ENCODE measurements at places on chromosomes 16 and 17.
A peak's percentile ranks its signal among the peaks of the same experiment; 100 is the strongest.

GRCh38 chr17:51263006-51263405 lies 2.7 kb downstream of the UTP18 start:
- no peak for DNase-seq

GRCh38 chr17:33550261-33550660 lies 257.2 kb upstream of the ASIC2 start:
- DNase-seq, result no peak

DNA sequence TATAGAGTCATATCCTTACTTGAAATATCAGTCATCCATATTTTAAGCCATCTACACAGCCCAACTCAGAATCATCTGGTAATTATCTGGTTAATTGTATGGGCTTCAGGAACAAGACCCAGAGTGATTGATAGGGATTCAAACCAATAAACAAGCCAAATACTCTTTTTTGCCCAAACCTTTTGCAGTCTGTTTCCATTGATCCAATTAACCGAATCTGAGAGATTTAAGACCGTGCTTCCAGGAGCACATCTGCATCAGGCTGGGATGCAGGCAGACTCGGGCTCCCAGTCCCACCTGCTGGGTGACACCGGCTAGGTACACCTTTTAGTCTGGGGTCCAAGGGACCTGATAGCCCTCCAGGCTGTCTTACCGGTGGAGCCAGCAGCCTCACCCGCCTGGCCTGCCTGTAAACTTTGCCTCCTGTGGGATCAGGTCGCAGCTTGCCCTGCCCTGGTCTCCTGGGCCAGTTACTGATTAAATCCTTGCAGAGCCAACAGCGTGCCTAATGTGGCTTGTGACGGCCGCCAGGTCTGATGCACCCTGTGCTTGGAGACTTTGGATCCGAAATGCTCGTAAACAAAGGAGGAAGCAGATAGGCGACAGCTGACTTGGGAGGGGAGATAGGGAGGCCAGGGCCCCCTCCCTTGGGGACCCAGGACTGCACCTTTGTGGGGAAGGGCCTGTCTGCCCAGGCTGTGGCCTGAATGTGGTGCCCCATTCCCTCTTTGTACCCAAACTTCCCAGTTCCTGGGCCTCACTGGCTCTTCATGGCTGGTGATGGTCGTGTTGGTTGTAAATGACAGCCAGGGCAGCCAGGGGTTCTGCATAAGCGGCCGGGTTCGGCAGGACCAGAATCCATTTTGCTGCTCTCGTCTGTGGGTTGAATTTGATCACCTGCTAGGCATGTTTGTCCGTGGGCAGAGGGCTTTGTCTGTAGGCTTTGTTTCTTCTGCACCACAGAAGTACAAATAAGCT lies 3.8 kb downstream of the CMIP start:
- no peak for DNase-seq

GRCh38 chr16:87626905-87627304 lies 24.6 kb downstream of the JPH3 start:
- no peak for DNase-seq

GRCh38 chr16:19857593-19858339 lies 26.9 kb downstream of the GPRC5B start:
- no peak for DNase-seq

DNA sequence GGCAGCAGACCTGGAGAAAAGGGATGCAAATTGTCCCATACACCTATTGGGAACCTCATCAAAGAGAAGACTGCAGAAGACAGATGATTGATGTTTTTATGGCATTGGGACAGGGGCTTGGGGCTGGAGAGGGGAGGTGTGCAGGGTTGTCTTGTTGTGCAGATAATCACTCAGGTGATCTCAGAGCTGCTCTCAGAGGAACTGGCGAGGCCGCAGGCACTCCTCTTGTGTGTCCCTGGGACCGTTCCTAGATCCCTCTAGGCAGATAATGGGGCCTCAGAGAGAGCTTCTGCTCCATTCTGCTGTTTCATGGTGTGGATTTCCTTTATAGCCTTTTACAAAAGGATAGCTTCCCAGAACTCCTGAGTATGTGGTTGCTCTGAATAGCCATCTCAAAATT lies 1.6 kb downstream of the RNF213 start:
- no peak for DNase-seq

GRCh38 chr16:84378567-84378966 lies 10.2 kb downstream of the ATP2C2 start:
- no peak for DNase-seq

DNA sequence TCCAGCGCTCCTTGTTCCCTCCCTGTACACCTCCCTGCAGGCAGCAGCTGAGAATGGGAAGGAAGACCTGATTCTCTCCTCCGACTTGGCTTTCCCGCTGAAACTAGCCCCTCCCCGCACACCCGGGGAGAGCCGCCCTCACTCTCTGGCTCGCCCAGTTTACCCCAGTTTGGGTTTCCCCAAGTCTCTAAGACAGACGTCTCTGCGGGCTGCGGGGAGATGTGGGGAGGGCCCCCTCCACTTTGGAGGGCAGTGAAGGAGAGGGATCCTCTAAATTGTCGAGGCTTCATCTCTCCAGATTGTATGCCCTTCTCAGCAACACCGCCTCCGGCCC lies 797 bp downstream of the GRB7 start:
- DNase-seq, result no peak

DNA sequence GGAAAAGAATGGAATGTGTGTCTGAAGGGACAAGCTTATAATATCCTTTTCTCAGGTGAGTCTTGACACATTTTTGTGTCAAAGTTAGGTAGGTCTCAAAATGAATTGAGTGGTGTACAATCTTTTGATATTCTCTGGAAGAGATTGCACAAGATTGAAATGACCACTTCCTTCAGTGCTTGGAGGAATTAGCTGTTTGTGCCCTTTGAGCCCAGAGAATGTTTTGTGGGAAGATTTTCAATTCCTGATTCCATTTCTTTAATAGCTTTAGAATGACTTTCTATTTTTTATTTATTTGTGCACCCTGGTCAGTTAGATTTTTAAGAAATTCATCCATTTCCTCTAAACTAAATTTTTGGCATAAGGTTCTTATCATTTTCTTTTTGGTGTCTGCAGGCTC lies 1.6 kb upstream of the CCL13 start:
- no peak for DNase-seq

DNA sequence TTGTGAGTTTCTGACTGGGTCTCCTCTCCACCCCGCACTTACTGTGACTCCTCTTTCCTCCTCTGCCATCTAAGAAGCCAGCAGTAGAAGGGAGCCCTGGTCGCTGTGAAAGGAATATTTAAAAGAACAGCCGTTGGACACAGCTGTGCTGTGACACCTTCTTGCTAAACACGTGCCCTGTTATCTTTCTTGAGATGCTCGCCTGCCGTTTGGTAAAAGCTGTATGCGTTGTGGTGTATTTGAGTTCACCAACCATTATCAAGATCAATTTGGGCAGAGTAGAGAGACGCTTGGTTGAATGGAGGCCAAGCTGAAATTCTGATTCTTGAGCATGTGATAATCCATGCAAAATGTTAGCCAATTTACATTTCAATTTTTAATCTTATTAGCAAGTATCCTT lies 3.8 kb downstream of the GID4 start:
- no peak for DNase-seq

DNA sequence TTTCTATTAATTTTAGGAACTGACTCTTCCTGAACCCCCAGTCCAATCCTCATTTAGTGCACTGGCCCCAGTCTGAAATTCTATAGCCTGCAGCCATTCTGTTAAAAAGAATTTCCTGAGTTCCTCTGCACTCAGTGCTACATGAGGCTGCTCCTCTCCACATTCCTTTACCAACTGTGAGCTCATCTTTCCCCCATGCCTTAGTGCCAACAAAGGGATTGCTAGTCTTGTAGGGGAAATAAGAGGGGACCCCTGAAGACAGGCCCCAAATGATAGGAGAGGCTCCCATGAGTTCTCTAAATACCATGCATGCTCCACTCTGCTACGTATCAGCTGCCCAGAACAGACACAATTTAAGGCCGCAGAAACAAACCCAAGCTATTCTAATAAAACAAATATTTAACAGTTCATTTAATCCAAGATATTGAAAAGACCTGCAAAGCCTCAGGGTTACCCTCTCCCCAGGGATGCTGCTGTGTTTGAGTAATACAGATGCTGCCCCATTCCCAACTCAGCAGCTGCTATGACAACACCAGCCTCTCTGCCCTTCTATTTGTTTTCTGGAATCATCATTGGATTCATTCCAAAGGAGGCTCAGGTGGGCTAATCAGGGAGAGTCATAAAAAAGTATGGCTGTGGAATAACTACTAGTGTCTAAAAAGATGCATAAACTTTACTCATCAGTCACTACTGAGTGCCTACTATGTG lies 228.5 kb downstream of the TOX3 start:
- DNase-seq, result no peak

DNA sequence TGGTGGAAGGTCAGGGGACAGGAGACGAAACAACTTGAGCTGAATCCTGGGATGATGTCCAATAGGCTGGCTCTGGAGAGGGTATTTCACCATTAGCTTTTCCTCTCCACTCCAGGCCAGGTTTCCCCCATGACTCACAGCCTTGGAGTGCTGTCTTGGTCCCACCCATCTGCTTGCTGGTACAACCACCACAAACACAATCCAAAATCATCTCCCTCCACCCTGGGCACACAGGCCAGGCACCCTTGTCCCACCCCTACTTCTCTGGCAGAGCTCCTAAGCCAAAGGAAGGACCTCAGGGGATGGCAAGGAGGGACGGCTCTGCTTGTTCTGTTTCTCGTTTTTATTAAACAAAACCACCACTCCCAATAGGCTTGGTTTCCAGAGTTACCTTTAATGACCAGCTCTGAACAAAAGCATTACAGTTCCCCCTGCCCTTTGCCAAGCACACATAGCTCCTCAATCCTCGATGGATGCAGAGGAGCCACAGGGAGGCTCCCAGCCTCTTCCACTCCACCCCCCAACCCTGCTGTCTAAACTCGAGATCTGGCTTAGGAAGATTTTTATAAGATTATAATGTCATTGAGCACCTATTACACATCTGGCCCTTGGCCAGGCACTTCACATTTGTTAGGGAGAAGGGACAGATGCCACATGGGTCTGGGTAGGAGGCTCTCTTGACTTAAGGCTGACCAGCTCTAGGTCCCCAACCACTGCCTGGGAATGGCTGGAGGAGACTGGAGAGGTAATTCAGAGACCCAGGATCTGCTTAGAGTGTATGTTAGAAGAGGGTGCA lies 13.3 kb downstream of the CAVIN1 start:
- no peak for DNase-seq

GRCh38 chr16:12170103-12171040 lies 193.8 kb downstream of the SNX29 start:
- no peak for DNase-seq

DNA sequence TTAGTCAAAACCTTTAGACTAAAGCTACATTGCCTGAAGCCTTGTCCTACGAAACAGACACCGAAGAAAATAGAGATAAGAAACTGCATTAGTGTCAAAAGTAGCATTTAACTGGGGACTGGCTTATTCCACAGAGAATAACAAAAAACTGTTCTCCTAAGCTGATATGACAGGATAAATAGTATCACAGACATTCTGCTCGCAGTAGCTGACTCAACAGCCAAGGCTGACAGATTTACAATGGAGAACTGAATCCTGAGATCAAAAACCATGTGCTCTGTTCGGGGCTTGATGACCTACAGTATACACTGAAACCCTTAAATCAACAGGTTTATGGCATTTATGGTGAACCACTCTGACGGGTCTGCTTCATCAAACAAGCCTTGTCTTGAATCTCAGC lies 25.5 kb downstream of the ADAMTS18 start:
- no peak for DNase-seq

DNA sequence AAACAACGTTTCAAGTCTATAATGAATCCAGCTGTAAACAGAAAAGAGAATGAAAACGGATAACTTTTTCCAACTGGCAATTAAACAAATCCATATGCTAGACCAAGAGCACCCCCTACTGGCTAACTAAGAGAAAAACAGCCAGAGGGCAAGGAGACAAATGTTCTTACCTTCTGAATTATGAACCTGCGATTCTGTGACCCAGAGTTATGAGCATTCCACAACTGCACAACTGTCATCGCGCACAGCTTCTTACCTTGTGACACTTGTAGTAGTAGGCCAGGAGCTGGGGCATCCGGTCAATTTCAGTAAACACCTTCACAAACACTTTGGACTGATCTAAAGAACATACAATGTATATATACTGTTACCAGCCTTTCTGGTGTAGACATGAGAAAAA lies 18.6 kb downstream of the COG7 start:
- peak; percentile 62 for DNase-seq

- no peak for DNase-seq
Measured at GRCh38 chr17:35046245-35046644, 17.3 kb downstream of the RFFL start.

GRCh38 chr17:29587591-29587990 lies 1.9 kb downstream of the GIT1 start:
- DNase-seq, result no peak

DNA sequence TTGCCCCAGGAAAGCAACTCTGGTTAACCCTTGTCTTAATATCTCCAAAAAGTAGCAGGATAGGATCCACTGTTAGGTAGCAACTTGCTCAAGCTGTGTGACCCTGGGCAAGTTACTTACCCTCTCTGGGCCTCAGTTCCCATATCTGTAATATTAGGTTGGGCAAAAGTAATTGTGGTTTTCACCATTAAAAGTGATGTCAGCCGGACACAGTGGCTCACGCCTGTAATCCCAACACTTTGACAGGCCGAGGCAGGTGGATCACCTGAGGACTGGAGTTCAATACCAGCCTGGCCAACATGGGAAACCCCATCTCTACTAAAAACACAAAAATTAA lies 179.3 kb downstream of the FOXL1 start:
- no peak for DNase-seq

DNA sequence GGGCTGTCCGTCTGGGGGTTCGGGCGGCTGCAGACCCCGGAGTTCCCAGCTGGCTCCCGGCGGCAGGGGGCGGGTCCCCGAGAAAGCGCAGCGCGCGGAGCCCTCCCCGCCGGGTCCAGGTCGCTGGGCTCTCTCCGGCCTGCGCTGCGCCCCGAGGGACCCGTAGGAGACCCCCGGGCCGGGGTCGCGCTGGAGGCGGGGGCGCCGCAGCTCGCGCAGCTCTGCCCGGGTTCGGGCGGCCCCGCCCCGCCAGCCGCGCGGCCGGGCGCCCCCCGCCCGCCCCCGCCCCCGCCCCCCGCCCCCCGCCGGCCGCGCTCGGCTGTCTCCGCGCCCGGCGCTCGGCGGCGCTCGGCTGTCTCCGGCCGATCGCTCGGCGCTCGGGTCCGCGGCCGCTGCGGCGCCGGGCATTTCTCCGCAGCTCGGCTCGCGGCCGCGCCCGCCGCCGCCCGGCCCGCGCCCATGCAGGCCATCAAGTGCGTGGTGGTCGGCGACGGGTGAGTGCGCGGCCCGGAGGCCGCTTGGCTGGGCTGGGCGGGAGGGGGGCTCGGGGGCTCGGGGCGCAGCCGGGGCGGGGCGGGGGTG lies at the start of gene RAC3:
RAC3 (plus strand) TSS at position 376 of the 582 bp plus-strand sequence; CDS start at position 460, 84 bp downstream.
- DNase-seq, result peak; percentile 25

- no peak for DNase-seq
Measured at GRCh38 chr16:67942510-67943255, 1.2 kb downstream of the LCAT start.

- no peak for DNase-seq
Measured at GRCh38 chr16:18797746-18798145, 3.6 kb downstream of the ARL6IP1 start.

DNA sequence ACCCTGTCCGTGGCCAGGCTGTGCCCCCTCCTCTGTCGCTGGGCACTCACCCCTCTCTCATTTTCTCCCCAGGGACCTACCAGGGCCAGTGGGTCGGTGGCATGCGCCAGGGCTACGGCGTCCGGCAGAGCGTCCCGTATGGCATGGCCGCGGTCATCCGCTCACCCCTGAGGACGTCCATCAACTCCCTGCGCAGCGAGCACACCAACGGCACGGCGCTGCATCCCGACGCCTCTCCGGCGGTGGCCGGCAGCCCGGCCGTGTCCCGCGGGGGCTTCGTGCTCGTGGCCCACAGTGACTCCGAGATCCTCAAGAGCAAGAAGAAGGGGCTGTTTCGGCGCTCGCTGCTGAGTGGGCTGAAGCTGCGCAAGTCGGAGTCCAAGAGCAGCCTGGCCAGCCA lies 41.9 kb downstream of the JPH3 start:
- no peak for DNase-seq

Measured in inflammatory macrophage (primary cell).